ENCODE measurements at places on chromosomes 7 and 10.

DNA sequence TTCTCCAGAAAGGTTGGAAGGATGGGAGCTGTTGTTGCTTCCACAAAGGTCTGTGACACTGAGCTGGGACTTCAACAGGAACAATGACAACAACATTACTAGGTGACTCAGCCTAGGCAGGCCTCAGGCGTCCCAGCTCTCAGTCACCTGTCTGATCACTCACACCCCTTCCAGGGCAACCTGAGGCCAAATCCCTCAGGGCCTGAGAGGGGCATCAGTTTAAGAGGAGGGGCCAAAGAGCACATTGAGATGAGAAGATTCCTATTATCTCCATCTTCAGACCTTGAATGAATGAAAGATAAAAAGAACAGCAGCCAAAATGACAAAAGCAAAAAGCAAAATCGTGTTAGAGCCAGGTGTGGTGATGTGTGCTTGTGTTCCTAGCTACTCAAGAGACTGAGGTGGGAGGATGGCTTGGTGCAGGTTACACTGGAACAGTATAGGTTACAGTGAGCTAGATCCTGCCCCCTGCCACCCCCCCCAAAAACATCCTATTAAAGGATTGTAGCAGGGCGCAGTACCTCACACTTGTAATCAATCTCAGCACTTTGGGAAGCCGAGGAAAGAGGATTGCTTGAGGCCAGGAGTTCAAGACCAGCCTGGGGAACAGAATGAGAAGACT lies at the start of gene ATG9B:
ATG9B (minus strand) TSS at position 60 of the 622 bp plus-strand sequence. CDS start 71 bp downstream, outside the sequence.
- DNase-seq = no peak

DNA sequence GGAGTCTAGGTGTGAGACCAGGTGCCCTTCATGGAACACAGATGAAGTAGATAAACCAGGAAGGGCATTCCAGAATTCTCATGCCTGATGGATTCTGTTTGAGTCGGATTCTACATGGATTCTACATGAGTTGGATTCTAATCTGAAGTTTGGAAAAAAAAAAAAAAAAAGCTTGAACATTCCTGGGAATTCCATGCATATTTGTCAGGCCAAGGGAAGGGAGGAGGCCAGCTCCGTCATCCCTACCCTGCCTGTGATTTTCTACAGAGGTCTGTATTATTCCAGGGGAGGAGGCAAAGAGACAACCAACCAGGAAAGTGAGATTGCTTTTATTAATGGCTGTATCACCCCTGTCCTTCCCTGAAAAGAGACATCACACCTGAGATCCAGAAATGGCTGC lies 27.8 kb upstream of the EBLN1 start:
- DNase-seq = no peak

DNA sequence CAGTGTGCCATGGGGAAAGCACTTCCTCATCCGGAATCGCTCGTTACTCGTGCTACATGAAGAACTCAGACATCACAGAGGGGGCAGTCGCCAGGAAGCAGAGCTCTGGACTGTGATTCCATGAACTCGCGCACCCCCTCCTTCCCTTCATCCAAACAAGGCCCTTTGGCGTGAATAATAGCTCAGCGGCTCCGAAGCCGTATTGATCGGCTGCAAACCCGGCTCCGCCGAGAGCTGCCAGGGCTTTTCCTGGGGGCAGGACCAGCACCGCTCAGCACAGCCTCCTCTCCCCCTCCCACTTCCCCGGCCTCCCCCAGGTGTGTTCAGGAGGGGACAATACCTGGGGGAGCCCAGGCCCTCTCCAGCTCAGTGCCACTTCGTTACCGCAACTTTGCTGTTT lies 129.0 kb upstream of the TCF7L2 start:
- DNase-seq = no peak

- DNase-seq = no peak
These were observed 98.6 kb upstream of the PHYHIPL start for GRCh38 chr10:59077855-59078254.

DNA sequence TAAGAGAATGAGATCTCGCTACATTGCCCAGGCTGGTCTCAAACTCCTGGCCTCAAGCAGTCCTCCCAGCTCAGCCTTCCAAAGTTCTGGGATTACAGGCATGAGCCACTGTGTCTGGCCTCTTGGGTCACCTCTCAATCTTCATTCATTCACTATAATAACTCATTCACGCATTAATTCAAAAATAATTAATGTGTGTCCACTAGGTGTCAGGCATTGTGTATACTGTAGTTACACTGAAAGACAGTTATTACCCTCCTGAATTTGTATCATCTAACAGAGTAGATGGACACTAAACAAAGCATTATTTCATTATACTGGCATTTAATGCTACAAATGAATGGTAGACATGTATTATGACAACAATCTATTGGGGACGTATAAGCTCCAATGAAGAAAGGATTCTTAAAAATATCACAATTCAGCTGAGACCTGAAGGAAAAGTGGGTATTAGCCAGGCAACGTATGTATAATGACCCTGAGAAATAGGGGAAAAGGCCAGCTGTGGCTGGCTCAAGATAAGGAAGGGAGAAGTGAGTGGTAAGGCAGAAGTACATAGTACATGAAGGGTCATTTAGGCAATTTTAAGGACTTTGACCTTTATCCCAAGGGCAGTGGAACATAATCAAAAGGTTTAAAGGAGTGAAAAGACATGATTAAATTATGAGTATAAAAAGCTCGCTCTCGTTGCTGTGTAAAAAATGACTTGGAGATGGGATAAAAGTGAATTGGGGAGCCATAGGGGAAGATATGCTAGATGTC lies 150.7 kb downstream of the BTAF1 start:
- DNase-seq = no peak
